ENCODE measurements at places on chromosomes 5 and 9.
A peak's percentile ranks its signal among the peaks of the same experiment; 100 is the strongest.

DNA sequence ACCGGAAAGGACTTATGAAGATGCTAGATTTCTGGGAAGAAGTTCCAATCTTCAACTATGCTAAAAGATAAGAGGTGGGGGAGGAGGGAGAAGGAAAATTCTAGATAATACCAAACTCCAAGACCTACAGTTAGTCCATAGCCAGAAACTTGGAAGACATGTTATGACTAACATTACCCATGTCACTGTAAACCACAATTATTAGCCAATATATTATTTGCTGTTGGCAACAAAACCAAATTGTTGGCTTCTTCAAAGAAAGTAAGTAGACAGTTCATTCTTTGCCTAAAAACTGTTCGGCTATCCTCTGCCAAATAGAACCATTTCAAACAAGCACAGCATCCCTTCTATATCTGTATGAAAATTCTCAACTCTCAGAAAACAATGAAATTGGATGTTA, 25.1 kb downstream of the PRLR start:
- no peak for DNase-seq

GRCh38 chr5:31186672-31187267, 6.7 kb upstream of the CDH6 start:
- peak; percentile 64 for DNase-seq

- no peak for DNase-seq
Measured at GRCh38 chr5:9071524-9071923, 474.4 kb downstream of the SEMA5A start.

GRCh38 chr5:21573416-21574314, 1279.5 kb downstream of the CDH12 start:
- no peak for DNase-seq

GRCh38 chr5:23506329-23507236, 826 bp upstream of the PRDM9 start:
- no peak for DNase-seq

DNA sequence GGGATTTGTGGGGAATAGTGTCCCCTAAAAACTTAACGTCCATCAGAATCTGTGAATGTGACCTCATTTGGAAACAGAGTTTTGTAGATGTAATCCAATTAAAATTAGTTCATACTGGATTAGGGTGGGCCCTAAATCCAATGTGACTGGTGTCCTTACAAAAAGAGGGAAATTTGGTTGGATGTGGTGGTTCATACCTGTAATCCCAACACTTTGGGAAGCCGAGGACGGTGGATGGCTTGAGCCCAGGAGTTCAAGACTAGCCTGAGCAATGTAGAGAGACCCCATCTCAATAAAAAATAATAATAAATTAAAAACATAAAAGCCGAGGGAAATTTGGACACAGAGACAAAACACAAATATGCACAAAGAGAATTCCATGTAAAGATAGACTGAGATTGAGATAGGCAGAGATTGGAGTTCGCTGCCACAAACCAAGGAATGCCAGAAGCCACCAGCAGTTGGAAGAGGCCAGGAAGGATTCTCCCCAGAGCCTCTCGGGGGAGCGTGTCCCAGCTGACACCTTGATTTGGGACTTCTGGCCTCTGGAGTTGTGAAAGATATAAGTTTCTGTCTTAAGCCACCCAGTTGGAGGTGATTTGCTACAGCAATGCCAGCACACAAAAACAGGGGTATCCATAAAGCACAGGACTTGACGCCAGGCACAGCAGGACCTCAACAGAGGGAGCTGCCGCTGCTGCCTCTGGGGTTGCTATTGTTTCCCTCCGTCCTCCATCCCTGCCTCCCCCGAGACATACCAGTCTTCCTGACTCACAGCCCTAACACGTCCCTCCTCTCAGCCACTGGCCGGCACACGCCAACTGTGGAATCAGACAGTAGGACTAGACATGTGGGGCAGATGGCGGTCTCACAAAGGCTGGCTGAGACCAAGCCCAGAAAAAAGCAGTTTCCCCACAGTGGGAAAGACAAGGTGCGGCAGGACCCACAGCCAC, 73.8 kb upstream of the IL17B start:
- DNase-seq = peak; percentile 96

DNA sequence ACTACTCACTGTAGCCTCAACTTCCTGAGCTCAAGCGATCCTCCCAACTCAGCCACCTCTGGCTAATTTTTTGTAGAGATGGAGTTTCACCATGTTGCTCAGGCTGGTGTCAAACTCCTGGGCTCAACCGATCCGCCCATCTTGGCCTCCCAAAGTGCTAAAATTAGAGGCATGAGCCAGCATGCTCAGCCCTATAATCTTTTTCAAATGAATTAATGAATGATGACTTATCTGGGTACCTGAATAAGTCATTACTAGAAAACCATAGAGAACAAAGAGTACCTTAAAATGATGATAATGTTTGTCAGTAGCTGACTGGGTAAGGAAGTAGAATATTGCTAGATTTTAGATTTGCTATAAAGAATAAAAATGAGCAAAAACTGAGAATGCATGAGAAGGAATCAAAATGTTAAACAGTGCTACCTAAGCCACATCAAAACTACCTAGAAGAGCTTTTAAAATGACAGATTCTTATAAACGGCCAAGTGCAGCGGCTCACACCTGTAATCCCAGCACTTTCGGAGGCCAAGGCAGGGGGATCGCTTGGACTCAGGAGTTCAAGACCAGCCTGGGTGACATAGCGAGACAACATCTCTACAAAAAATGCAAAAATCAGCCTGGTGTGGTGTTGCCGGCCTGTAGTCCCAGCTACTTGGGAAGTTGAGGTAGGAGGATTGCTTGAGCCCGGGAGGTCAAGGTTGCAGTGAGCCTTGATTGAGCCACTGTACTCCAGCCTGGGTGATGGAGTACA, 13.6 kb downstream of the FNBP1 start:
- no peak for DNase-seq
